Right atrium auricular region (tissue), 2 donors: ENCODE measurements at places on chromosomes 11 and 22.
A peak's percentile ranks its signal among the peaks of the same experiment; 100 is the strongest.

GRCh38 chr22:49393526-49393925 is 434.1 kb downstream of the BRD1 start:
- H3K27me3 ChIP-seq = no peaks in the 10 kb centered on the region
- no peak overlapping the region for H3K4me3 ChIP-seq

- H3K27ac ChIP-seq = peak overlapping the region; percentile 100
- DNase-seq = no peak
- H3K4me3 ChIP-seq = peak overlapping the region; percentile 75
- H3K4me1 ChIP-seq = peaks cover 32% of the 10 kb centered on the region
These were observed 2.8 kb downstream of the MALAT1 start for GRCh38 chr11:65501472-65502273.

- DNase-seq = no peak
- no peaks in the 10 kb centered on the region for H3K27me3 ChIP-seq
- peaks cover 5% of the 10 kb centered on the region for H3K4me1 ChIP-seq
These were observed 8.3 kb downstream of the PPFIBP2 start for GRCh38 chr11:7522121-7522520.

GRCh38 chr11:33773404-33773986 is 825 bp downstream of the FBXO3 start:
- H3K27ac ChIP-seq = peak overlapping the region; percentile 88
- H3K4me1 ChIP-seq = no peaks in the 10 kb centered on the region
- no peaks in the 10 kb centered on the region for H3K27me3 ChIP-seq
- no peak for DNase-seq
- H3K4me3 ChIP-seq = peak overlapping the region; percentile 71
- H3K36me3 ChIP-seq = no peaks in the 10 kb centered on the region

- no peak for DNase-seq
- no peaks in the 10 kb centered on the region for H3K36me3 ChIP-seq
- peaks cover 18% of the 10 kb centered on the region for H3K4me1 ChIP-seq
These were observed 58.6 kb downstream of the SC5D start for GRCh38 chr11:121351083-121351630.
